ENCODE measurements at places on chromosomes 1 and 21.

DNA sequence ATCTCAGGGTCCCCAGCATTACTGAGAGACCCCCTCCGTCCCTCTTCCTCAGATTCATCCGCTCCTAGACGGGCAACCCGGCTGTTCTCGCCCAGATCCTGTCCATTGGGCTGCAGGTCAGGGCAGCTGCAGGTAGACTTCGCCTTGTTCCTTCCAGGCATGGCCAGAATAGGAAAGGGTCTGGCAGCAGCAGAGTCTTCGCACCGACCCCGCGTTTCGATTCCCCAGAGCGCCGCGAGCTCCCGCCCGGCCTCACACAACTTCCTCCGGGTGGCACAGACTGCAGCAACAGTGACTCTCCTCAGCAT lies 265 bp downstream of the NRDC start:
- no peak for DNase-seq

DNA sequence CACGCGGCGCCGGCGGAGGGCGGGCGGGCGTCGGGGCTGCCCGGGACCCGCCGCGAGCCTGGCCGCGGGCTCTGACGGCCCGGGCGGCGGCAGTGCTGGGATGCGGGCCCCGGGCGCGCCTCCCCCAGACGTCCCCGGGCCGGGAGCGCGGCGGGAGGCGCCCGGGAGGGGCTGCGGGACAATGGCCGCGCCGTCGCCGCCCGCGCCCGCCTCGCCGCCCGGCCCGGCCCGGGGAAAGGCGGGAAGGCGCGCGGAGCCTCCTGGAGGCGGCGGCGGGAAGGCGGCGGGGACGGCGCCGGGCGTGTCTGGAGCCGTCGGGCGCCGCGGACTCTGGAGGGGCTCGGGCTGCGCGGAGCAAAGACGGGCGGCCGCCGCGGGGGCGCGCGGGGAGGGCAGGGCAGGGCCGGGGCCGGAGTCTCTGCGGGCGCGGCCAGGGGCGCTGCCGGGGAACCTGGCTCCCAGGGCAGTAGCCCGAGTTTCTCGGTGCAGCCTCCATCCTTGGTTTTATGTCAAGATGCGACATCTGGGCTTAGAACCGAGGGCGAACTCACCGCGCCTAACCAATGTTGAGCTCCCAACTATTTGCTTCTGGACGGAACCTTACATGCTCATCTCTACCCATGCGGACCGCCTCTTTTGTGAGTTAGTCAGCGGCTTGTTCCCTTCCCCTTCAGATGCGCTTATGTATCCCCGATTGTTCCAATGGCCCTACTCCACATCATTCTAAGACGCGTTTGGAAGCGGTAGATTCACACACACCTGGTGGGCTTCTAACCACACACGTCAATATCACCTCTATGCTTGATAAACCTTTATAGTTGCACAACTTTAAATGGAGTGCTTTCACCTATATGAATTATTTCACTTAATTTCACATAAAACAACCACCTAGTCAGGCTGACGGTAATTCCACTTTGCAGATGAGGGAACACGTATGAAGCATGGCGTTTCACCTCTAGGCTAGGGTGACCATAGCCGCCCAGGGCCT lies 651 bp downstream of the ZBTB8A start:
- DNase-seq: no peak

DNA sequence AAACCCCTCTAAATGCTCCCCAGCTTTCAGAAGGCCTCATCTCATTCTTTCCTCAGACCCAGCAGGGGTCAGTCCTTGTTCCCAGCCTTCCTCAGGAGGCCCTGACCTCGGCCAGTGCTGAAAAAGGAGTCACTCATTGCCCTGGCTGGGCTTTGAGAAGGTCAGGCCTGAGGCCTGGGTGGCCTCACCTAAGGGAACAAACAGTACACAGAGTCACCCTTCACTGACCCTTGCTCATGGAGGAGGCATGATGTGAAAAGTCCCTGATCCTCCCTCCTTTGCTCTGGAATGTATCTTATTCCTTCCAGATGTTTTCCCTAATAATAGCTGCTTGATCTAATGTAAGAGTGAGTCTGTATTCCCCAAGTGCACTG lies 117.7 kb upstream of the SLC44A3 start:
- DNase-seq: no peak

DNA sequence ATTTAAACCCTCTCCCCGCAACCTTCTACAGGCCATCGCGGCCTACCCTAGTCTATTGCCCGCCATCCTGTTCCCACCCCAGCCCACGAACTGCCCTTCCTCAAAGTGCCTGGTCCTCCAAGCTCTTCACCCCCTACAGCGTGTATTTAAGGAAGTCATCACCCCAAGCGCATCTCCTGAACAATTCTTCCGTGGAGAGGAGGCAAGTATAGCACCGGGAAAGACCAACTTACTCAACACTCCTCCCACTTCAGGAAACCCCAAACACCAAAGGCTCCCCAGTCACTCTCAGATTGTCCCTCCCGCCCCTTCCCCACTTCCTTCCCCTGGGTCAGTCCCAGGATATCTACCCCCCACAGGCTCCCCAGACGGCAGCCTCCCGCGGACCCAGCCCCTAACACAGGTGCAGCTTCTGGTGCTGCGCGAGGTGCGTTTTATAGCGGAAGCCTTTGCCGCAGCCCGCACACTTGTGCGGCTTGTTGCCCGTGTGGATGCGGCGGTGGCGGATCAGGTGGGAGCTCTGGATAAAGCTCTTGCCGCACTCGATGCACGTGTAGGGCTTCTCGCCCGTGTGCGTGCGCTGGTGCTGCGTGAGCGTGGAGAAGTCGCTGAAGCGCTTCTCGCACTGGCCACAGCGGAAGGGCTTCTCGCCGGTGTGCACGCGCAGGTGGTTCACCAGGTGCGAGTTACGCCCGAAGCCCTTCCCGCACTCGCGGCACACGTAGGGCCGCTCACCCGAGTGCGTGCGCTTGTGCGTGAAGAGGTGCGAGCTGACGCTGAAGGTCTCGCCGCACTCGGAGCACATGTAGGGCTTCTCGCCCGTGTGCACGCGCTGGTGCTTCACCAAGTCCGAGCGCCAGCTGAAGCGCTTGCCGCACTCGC lies 25.5 kb downstream of the ZNF697 start:
- no peak for DNase-seq

- DNase-seq: no peak
These were observed 78.3 kb downstream of the NDUFS5 start for GRCh38 chr1:39104158-39105060.

- DNase-seq: no peak
These were observed 48.2 kb upstream of the ABCA4 start for GRCh38 chr1:94169126-94169525.

- no peak for DNase-seq
These were observed 635.6 kb upstream of the NEGR1 start for GRCh38 chr1:72917920-72918319.

DNA sequence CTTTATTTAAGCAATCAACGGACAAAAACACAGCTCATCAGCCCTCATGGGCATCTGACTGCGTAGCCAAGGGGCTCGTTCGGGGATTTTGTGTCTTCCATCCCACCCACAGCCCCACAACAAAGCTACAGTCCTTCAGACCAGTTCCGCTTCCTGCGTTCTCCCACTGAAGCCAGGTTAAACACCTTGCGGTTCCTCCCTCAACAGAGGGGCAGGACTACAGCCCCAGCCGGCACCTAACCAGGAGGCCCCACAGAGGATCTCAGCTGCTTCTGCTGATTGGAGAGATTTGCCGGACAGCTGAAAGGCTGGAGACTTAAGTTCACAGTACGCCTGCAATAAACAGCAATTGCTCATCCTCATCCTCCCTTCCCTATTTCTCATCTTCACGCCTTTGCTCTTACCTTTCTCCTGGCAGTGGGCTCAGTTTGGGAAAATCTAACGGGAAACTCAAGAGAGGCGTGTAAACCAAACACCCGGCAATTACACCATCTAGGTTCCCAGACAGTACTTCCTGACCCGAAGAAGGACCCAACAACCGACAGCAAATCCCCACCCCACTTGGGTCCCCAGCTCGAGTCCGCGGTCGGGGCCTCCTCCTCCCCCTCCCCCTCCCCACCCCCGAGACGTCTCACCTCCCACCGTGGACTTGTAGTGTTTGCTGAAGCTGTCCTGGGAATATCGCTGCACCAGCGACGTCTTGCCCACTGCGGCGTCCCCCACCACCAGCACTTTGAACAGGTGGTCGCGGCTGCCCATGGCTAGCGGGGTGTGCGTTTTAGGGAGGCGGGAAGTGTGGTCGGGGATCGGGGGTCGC lies 876 bp downstream of the RAB29 start:
- peak; percentile 9 for DNase-seq

GRCh38 chr21:38400195-38400919 lies 97.9 kb downstream of the ERG start:
- no peak for DNase-seq

DNA sequence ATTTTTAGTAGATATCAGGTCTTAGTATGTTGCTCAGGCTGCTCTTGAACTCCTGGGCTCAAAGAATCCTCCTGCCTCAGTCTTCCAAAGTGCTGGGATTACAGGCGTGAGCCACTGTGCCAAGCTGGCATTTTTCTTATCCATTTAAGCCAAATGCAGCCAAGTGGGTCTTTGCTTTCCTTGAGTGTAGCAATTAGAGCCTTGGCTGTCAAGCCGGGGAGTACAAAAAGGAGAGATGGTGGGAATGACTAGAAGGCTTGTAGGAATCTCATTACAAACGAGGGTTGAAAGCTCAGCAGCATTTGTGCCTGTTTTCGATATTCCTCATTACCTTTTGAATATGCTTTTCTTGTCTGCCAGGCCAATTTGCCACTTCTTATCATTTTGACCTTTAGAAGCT lies 140.9 kb downstream of the DISC1 start:
- no peak for DNase-seq

DNA sequence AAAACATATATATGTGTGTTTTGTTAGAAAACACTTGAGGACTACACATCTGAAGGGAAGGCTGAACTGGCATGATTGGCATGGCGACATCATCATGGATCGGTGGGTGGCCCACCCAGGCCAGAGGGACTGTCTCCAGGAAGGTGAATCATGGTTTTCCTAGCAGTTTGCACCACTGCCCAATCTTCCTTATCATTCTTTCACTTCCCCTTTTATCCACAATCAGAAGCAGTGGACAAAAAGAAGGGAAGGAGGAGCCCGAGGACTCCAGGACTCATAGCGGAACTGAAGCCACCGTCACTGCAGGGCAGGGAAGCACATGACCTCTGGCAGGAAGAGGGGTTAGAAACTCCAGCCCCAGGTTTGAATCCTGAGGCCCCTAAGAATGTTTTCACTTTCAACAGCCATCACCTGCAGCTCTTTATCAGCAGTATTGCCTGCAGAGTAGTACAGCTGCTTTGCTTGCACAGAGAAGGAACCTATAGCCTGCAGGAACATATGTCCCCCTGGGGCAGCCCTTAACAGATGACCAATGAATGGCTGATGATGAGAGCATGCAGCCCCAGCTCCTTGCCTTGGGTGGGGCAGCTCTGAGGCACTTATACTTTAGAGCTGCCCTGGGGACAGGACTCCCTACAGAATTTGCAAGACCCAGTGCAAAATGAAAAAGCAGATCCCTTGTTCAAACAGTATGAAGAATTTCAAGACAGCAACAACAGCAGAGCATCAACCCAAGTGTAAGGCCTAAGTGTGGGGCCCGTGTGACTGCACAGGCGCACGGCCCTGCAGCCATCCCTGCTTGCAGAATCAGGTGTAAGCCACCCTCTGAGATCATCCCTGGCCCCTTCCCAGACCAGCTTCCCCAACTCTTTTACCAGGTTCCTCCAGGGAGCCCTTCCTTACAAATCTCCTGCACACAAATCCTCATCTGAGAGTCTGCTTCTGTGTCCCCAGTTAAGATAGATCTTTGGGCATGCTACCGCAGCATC lies 241.8 kb upstream of the IRF2BP2 start:
- no peak for DNase-seq

- DNase-seq: no peak
These were observed 5.7 kb upstream of the ARID1A start for GRCh38 chr1:26690157-26690556.

DNA sequence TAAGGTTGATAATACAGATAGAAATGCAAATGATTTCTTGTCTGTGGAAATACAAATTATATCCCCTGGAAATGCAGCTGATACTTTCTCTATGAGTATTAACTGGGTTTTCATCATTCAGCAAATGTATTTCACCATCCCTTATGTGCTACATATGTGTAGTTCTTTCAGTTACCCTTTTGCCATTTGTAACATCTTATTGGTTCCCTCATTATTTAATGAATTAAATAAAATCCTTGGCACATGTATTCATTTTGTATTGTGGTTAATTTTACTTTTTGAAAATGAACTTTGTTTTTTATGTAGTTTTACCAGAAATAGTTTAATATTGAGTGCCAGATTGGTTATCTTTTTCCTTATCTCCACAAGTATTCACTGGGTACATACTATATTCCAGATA lies 89.9 kb upstream of the DEPDC1 start:
- DNase-seq: no peak

- DNase-seq: no peak
These were observed 170.3 kb downstream of the HHIPL2 start for GRCh38 chr1:222377428-222378088.

GRCh38 chr21:42341776-42342542 lies 8.8 kb downstream of the TFF2 start:
- no peak for DNase-seq

DNA sequence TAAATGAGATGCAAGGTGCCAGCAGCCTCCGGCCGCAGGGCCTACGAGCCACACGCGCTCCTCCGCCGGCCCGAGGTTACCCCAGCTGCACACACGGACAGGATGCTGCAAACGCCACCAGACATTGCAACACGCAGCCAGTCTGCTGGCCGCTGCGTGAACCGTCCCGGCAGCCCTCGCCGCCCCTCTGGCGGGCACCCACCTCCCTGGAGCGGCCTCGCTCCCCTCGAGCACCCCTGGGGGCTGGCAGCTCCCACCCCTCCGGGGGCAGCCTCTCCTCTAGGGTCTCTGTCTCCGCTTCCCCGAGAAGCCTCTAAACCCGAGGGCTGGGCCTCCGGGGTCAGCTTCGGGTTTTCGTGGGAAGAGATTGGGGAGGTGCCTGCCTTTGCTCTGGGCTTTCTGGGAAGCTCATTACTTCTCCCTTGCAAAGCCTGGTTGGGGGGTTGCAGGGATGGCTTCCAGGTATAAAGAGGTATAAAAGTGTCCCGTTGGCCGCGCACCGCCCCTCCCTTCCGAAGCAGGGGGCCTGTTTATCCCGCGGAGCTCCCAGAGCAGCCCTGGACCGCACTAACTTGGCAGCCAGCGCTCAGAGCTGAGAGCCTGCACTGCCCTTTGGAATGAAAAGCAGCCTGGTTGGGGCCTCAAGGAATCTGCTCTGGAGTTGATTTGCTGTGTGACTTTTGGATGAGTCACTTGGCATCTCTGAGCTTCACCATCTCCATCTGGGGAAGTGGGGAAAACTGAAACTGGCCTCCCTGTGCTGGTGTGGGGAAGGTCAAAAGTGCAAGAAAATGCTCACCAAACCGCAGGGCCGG lies 21.8 kb downstream of the DHRS3 start:
- DNase-seq: no peak

- DNase-seq: peak; percentile 83
These were observed 109.6 kb downstream of the KCNN3 start for GRCh38 chr1:154760469-154760933.

GRCh38 chr21:44756423-44757185 lies 45.0 kb downstream of the UBE2G2 start:
- DNase-seq: no peak

GRCh38 chr1:109641861-109642260 lies 14.0 kb upstream of the GSTM4 start:
- DNase-seq: no peak

GRCh38 chr1:152109231-152109997 lies 5.8 kb downstream of the TCHH start:
- no peak for DNase-seq

Data from stimulated activated CD4-positive, alpha-beta T cell treated with anti-CD3 and anti-CD28 coated beads, Interleukin-15, amount 100 ng/mL, for 1 hour (primary cell).